ENCODE measurements at places on chromosomes 3 and 15. TPM values are rescaled to one million over a fixed set of nuclear protein-coding genes. Genes with fewer than 3 reads are reported as not detected.
A peak's percentile ranks its signal among the peaks of the same experiment; 100 is the strongest.

- peak overlapping the region; percentile 98 for H3K4me3 ChIP-seq
- H3K4me1 ChIP-seq, result peaks cover 59% of the 10 kb centered on the region
- H3K27ac ChIP-seq, result no peak overlapping the region
- H3K27me3 ChIP-seq, result no peaks in the 10 kb centered on the region
- no peak for DNase-seq
Observed at GRCh38 chr3:41202075-41202833, 2.9 kb downstream of the CTNNB1 start.

- peaks cover 9% of the 10 kb centered on the region for H3K36me3 ChIP-seq
- no peak overlapping the region for H3K27ac ChIP-seq
- H3K4me1 ChIP-seq, result no peaks in the 10 kb centered on the region
- DNase-seq, result no peak
- H3K27me3 ChIP-seq, result no peaks in the 10 kb centered on the region
Observed at GRCh38 chr15:90967206-90967605, 12.5 kb downstream of the RCCD1 start.

Gene ZNF860
- 0.71 TPM for total RNA-seq

GRCh38 chr3:130093741-130094391 is 12.2 kb downstream of the ALG1L2 start:
- no peaks in the 10 kb centered on the region for H3K27me3 ChIP-seq
- H3K4me1 ChIP-seq, result no peaks in the 10 kb centered on the region
- H3K4me3 ChIP-seq, result no peak overlapping the region
- DNase-seq, result no peak
- no peak overlapping the region for H3K27ac ChIP-seq

DNA sequence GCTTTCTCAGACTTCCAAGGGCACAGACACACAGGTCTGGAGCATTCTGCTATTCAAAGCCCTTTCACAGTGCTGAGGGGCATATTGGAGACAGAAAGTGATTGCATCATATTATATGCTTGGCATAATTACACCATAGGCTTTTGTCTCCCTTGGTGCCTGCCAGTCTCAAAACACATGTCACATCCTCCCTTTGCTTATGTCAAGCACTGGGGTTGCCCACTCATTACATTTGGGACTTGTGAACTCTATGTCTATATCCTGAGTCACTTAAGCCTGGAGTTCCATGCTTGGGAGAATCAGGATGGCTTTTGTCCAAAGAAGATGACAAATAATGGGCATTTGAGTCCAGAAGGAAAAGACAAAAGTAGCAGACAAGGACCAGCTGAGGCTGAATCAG is 12.3 kb upstream of the PDZRN3 start:
- no peak for DNase-seq
- H3K27ac ChIP-seq, result peak overlapping the region; percentile 39
- peaks cover 3% of the 10 kb centered on the region for H3K4me1 ChIP-seq
- H3K4me3 ChIP-seq, result no peak overlapping the region
- H3K36me3 ChIP-seq, result no peaks in the 10 kb centered on the region

DNA sequence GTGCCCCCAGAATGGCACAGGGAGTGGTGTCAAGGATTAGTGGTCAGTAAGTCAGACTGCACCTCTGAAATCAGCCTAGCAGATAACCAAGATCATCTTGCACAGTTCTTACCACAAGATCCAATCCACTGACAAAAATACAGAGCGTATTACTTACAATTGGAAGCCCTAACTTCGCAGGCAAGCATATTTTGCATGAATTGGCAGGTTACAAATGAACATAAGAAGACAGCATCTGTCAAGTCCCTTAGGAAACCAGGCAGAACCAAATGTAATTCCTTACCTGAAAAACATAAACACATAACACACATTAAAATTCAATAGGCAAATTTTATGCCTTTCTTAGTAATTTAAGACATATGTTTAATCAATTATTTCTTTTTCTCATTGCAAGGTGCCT is 293.4 kb downstream of the MAGI1 start:
- H3K4me3 ChIP-seq, result no peak overlapping the region
- no peak for DNase-seq
- no peaks in the 10 kb centered on the region for H3K27me3 ChIP-seq
- no peaks in the 10 kb centered on the region for H3K36me3 ChIP-seq
- no peak overlapping the region for H3K27ac ChIP-seq

DNA sequence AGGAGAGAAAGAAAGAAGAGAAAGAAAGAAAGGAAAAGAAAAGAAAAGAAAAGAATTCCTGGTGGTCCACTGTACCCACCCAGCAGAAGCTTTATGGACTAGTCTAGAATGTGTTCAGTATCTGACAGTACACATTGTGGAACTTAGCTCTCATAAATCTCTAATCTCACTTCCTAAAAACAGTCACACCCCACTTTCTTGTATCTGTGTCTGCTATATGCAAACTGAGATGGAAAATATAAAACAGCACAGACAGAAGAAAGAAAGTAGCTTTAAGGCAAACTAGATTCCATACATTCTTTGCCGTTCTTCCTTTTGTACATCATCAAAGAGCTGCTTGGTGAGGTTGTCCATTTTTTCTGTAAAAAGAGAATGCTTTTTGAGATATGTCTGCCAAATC is 41.1 kb upstream of the GNB5 start:
- H3K36me3 ChIP-seq, result no peaks in the 10 kb centered on the region
- no peak overlapping the region for H3K27ac ChIP-seq
- no peaks in the 10 kb centered on the region for H3K27me3 ChIP-seq
- H3K4me1 ChIP-seq, result no peaks in the 10 kb centered on the region
- no peak overlapping the region for H3K4me3 ChIP-seq

Gene CPLX3
- total RNA-seq, result not detected

DNA sequence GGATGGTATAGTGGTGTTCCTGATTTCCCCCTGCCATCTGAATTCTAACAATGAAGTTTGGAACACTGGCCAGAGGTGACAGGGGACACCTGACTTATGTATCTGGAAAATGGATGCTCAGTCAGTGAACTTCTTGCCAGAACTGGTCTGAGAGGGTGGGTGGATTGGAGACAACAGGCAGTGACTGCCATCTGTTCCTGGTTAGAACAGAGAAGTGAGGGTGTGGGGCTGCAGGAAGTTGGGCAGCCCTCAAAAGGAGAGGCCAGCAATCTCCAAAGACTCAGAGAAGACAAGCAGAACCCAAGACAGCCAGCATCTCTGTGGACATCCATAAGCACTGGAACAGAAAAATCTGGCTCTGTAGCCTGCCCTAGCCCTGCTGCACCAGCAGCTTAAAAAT is 50.5 kb downstream of the ANP32A start:
- H3K36me3 ChIP-seq, result no peaks in the 10 kb centered on the region
- no peak overlapping the region for H3K27ac ChIP-seq
- no peak for DNase-seq
- H3K4me3 ChIP-seq, result no peak overlapping the region
- no peaks in the 10 kb centered on the region for H3K27me3 ChIP-seq
- peaks cover 7% of the 10 kb centered on the region for H3K4me1 ChIP-seq

DNA sequence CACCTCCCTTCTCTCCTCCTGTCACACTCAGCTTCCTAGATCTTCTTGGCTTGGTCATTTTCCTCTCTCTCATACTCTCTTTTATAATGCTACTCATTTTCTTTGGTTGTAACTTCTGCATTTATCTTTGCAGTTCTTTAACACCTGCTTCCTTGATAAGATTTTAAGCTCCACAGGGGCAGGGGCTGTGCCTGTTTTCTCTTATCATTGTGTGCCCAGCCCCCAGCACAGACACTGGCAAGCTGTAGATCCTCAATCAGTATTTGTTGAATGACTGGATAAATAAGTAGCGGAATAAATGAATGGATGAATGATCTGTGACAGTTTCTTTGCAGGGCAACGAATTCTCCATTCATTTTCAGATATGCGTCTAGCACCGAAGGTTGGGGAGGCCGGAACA is 64.3 kb upstream of the MEX3B start:
- H3K27me3 ChIP-seq, result no peaks in the 10 kb centered on the region
- no peak overlapping the region for H3K27ac ChIP-seq
- no peak overlapping the region for H3K4me3 ChIP-seq
- no peaks in the 10 kb centered on the region for H3K36me3 ChIP-seq
- DNase-seq, result no peak

DNA sequence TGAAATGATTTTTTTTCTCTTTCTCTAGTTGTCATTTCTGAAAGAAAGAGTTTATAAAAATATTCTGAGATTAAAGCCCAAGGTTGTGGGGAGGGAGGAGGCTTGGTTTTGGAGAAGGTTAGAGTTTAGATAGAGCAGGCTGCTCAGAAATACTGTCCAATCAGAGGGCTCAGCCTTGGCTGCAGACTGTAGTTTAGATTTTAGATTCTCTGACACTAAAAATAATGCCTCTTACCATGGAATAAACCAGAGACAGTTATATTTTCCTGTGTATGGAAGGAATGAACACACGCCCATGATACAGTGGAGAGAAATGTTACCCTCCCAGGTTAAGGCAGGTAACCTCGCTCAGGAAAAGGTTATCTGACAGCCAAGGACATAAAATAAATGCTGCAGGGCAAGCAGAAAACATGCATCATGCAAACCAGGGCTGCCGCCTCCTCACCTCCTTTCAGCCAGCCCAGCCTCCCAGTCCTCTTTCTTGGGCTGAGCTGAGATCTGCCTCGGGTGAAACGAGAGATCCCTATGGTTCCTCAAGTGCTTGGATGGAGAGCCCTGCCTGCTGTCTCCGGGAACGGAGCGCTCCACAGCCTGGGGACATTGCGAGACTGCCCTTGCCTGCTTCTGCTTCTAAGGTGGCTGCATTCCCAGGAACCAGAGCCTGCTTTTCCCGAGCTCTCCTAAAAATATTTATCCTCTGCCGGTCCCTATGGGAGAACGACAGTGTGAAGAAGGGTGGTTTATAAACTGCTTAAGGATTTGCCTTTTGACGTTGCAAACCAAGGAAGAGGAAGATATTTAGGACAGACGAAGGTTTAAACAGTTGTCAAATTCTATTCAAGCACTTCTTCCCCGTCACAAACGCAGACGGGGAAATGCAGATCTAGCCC is 848 bp downstream of the NCEH1 start:
- H3K4me1 ChIP-seq, result peaks cover 18% of the 10 kb centered on the region
- H3K27ac ChIP-seq, result peak overlapping the region; percentile 91
- no peaks in the 10 kb centered on the region for H3K36me3 ChIP-seq
- DNase-seq, result no peak
- H3K4me3 ChIP-seq, result peak overlapping the region; percentile 91

- no peak overlapping the region for H3K4me3 ChIP-seq
- no peak for DNase-seq
- no peaks in the 10 kb centered on the region for H3K27me3 ChIP-seq
- H3K36me3 ChIP-seq, result no peaks in the 10 kb centered on the region
- H3K27ac ChIP-seq, result no peak overlapping the region
Observed at GRCh38 chr3:133931084-133931483, 35.4 kb upstream of the RAB6B start.

Gene TUSC7
- total RNA-seq, result not detected

DNA sequence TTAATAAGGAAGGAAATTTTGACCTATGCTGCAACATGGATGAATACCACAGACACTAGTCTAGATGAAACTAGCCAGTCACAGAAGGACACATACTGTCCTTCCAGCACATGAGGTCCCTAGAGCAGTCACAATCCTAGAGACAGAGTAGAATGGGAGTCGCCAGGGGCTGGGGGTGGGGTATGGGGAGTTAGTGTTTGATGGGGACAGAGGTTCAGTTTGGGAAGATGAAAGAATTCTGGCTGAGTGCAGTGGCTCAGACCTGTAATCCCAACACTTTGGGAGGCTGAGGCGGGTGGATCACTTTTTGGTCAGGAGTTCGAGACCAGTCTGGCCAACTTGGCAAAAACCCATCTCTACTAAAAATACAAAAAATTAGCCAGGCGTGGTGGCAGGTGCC is 99.2 kb downstream of the TPRA1 start:
- H3K36me3 ChIP-seq, result no peaks in the 10 kb centered on the region
- H3K27me3 ChIP-seq, result no peaks in the 10 kb centered on the region
- H3K4me1 ChIP-seq, result no peaks in the 10 kb centered on the region

Measured in thoracic aorta (tissue), 2 donors.